T-helper 1 cell (primary cell): ENCODE measurements at places on chromosomes 7 and 10.
A peak's percentile ranks its signal among the peaks of the same experiment; 100 is the strongest.

DNA sequence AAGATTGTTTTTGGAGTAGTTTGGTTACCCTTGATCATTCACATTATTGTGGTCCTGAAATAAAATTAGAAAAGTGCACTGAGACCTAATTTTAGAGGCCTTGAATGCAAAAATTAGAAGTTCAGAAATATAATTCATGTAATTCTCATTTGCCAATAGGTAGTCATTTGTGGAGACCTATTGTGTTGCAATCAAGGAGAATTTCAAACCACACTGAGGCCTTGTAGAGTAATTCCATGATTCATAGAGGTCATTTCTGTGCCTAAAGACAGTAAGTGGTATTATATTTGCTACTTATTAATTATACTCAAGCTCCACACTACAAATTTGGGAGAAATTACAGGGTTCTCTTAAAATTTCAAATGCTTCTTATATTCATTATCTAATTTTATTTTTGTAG is 946.8 kb upstream of the POT1 start:
- DNase-seq: no peak

DNA sequence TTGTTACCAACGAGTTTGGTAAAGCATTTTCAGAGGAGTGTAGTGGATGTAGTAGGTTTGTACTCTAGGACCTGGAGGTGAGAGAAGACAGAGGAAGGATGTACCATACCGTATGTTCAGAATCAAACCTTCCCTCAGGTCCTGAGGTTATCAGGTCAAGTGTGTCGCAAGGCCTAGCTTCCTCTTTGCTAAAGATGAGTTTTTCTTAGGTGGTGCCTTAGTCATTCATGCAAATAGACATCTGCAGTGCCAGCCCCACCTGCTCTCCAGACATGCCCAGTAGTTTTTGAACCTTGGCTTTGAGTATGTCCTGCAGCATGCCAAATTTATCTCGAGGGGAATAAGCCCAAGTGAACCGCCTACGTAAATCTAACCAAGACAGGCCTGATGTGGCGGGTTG is 71.3 kb downstream of the HDAC9 start:
- no peak for DNase-seq

- no peak for DNase-seq
Measured at GRCh38 chr10:118977022-118977599, 52.4 kb upstream of the NANOS1 start.

- DNase-seq: no peak
Measured at GRCh38 chr10:26737730-26738129, 40.2 kb downstream of the PDSS1 start.

DNA sequence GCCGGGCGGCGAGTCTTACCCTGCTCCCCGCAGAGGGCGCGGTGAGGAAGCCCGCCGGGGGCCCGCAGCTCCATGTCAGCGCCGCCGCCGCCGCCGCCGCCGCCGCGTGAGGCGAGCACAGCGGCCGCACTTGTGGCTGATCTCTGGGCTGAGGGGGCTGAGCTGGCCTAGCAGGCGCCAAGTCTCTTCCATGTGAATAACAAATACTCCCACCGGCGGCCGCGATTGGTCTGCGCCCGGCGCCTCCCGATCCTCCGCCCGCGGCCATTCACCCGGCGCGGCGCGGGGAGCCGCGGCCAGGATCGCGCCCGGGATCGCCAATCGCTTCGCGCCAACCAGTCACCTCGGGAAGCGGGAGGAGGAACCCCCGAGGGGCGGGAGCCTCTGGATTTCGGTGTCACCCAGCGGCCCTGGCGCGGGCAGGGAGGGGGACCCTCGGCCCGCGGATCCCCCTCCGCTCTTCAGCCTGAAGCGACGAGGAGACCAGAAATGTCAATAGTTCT is at the start of gene GRM8:
Gene GRM8, minus strand, starts transcription at position 164 of the 503 bp plus-strand sequence.
- DNase-seq: no peak

DNA sequence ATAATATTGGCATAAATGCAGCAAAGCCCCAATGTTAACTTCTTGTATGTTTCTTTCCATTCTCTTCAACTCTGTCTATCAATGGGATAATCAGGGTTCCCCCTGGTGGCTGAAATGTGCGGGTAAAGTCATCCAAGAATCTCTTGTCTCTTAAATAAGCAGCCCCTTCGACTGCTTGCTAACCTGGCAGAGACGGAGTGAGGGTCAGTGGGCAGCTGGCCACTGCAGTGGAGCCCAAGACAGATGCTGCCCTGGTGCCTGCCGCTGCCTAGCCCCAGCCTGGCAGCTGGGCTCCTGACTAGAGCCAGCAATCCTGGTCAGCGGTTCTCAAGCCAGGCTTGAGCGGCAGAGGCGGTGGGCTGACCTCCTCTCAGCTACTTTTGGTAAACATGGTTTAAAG is 248.9 kb downstream of the COBL start:
- no peak for DNase-seq

- DNase-seq: no peak
Measured at GRCh38 chr7:17774248-17774647, 166.0 kb downstream of the SNX13 start.

DNA sequence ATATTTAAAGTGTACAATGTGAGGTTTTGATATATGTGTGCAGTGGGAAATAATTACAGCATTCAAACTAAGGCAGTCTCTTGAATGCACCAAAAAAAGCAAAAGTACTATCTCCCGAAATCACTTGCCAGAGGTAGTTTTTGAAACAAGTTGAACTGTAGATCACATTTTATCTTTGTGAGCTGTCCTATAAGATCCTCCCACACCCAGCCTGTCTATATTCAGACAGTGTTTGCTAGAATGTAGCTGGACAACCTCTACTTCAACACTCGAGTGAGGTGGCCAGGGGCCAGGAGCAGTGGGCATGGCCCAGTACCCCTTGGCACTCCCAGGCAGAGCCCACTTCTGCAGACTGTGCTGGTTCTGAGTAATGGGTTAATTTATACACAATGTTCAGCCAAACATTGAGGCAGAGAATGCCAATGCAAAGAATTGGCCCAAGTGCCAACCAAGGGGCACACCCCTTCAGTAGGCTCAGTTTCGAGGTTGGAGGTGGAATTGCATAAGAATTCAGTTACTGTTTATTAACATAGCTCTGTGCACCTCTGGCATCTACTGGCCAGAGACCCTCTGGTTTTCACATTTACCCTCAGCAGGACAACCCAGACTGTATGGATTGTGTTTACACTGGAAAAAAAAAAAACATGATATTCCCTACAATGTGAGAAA is 70.5 kb downstream of the AHR start:
- no peak for DNase-seq

- no peak for DNase-seq
Measured at GRCh38 chr7:132933072-132933458, 148.8 kb downstream of the CHCHD3 start.

- no peak for DNase-seq
Measured at GRCh38 chr10:69490876-69491275, 39.6 kb downstream of the TSPAN15 start.

DNA sequence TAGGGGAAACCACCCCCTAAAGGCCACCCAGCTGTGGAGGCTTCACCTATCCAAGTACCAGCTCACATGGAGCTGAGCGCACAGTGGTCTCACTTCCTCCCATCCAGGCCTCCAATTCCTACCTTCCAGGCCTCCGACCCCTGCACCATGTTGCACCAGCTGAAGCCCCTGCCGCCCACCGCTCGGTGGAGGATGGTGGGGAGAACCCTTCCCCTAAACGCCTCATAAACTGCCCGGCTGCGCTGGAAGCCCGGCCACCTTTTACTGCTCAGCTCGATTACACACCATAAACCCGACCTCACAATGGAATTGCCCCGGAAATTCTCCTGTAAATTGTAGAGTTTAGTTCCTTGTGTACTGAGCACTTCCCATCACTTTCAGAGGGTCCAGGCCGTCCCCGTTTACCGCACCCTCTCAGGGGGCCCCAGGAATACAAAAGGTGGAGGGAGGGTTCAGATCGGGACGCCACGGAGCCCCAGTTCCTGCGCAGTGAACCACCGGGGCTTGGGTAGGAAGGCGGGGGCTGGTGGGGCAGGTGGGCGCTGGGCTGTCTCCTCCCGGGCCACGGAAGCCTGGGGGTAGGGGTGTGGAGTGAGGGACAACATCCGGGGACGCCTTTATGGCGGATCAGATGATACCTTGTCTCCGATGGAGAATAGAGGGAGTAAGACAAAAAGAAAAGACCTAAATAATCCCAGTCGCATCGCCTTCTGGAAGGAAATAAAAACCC is 1.4 kb upstream of the HOXA7 start:
- no peak for DNase-seq

GRCh38 chr10:89236226-89236797 is 15.3 kb downstream of the LIPA start:
- no peak for DNase-seq

- no peak for DNase-seq
Measured at GRCh38 chr10:71483885-71484751, 87.4 kb downstream of the CDH23 start.

- DNase-seq: peak; percentile 70
Measured at GRCh38 chr7:151408839-151409666, 785 bp downstream of the WDR86 start.

DNA sequence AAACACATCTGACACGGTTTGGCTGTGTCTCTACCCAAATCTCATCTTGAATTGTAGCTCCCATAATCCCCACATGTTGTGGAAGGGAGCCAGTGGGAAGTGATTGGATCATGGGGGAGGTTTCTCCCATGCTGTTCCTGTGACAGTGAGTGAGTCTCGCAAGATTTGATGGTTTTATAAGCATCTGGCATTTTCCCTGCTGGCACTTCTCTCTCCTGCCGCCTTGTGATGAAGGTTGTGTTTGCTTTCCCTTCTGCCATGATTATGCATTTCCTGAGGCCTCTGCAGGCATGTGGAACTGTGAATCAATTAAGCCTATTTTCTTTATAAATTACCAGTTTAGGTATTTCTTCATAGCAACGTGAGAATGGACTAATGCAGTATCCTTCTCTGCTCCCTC is 5.9 kb upstream of the HTR5A start:
- no peak for DNase-seq

DNA sequence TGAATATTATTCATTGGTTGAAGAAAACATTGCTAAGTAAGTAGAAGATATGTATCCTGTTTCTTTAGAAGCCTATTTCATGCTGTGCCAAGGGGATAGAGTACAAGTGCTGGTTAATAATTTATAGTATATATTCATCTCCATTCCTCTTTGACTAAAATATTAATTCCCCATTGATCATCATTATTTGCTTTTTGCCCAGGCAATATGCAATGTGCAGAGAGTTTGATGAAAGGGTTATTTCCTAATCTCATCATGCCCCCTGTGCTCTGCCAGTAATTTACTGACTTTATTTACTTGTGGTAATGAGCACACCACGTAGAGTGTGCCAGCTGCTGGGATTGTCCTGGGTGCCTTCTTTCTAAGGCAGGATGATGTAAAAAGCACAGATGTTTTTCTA is 180.9 kb downstream of the REEP3 start:
- no peak for DNase-seq

DNA sequence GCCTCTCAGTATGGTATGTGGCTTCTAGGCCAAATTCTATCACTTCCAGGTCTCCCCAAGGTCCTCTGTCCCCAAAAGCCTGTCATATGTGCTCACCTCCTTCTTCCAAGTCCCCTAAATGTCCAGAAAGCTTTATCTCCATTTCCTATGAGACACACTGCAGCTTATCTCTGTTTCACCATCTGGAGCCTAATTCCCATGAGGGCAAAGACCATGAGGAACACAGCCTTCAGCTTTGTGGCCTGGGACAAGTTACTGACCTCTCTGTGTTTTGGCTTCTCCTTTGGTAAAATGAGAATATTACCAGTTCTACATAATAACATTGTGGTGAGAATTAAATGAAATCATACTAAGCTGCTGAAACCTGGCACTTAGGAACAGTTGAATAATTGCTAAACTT is 19.2 kb downstream of the ST8SIA6 start:
- DNase-seq: no peak

DNA sequence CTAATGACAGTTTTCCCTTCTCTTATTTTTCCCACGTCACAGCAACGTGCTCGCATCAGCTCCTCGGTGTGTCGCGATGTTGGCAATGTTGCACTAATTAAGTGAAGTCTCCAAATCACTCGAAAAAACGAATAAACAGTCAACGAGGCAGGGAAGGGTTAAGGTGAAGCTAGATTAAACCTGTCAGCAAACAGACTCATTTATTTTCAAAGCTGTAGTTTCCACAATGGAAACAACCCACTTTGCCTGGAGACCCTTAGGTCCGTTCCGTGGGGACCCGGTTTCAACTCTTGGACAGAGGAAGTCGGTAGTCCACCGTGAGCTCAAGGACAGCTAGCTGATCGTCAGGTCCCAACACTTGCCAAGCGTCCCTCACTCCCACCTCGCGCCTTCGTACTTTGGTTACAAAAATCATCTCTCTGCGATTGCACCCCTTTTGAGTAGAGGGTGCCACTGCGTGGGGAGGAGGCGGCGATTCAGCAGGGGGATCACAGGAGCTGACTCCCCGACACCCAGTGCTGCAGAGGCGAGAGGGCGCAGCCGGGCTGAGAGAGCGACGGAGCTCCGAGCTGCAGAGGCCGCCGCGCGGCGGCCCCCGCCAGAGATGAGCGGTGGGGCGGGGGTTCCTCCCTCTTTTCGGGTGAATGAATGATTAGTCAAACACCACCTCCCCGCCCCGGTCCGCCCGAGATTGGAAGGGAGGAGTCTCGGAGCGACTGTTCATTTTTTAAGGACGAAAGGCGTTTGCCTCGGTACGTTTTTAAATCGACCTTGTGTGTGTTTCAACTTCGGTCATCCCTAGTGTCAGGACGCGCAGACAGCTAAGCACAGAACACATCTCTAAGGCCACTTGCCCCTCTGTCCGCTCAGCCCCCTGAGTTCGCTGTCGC is 1.3 kb upstream of the BMPER start:
- no peak for DNase-seq

GRCh38 chr7:147990942-147991341 is 599.6 kb upstream of the C7orf33 start:
- no peak for DNase-seq

- no peak for DNase-seq
Measured at GRCh38 chr10:46530249-46531186, 25.9 kb downstream of the GPRIN2 start.

DNA sequence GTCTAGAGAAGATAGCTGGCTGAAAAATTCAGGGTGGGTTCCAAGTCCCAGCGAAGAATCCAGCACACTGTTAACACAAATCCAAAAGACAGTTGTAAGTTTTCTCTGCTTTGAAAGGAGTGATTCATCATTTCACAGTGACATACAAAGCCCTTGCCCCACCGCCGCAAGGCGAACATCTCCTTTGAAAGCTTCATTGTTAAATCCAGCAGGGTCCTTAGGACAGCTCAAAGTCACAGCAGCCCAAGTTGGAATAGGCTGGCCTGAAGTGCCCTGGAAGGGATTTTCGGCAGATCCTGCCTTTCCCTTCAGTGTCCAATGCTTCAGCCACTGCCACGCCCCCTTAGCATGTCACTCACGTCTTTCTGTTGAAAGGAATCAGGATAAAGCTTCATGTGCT is 526.1 kb downstream of the CALN1 start:
- no peak for DNase-seq

- DNase-seq: no peak
Measured at GRCh38 chr7:116075351-116076145, 45.0 kb upstream of the TFEC start.

DNA sequence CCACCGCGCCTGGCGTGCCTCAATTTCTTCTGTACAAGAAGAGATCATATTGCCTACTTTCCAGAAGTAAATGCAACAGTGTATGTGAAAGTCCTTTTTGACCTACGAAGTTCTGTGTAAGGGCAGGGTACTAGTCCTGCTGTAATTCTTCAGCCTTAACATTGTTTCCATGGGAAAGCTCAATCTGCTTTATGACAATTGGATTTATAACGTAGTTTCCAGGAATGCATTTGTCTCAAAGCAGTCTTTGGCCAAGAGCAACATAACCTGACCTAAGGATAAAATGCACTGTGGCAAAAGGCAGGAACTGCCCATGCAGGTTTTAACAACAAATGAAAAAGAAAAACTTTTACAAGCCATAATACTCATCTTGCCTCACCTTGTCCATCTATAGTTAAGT is 108.1 kb upstream of the PODXL start:
- DNase-seq: no peak

GRCh38 chr10:7152982-7153381 is 257.9 kb downstream of the SFMBT2 start:
- no peak for DNase-seq
